Epithelial cell of proximal tubule (primary cell): ENCODE measurements at places on chromosomes 16 and 17. TPM values are rescaled to one million over a fixed set of nuclear protein-coding genes. Genes with fewer than 3 reads are reported as not detected.

DNA sequence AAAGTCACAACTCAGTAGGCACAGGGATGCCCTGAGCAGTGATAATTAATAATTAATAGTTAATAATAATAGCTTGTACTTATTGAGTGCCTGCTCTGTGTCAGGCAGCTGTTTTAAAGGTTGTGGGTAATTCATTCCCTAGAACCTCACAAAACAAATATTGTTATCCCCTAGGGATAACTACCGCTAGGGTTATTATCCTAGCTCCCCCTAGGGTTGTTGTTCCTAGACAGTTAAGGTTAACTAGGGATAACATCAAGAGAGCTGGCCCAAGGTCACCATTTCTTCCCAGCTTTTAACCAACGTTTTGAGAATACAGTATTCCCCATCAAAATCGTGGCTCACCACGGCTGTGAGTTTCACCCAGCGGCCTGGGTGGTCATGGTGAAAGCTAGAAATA, 180.1 kb downstream of the PRKCB start:
- no peak for DNase-seq

PIPOX gene
- 0.35 TPM in 1 of 2 replicates, not detected in the other for total RNA-seq

DNA sequence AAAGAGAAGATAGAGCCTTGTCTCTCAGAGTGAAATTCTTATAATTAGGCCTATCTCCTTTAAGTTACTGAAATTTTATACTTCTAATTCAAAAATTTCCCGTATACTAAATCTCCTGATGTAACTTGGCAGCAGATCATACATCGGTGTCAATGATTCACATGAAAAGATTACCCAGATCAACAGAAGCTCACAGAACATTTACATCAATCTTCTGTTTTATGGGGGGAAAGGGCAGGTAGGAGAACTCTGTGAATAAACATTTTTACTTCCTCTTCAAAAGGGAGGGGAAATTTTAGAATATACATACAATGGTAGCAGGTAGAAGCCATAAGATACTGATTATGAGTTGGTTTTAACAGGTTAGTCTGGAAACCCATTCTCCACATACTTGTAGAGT, 43.1 kb downstream of the PHLPP2 start:
- no peak for DNase-seq

CES4A gene
- total RNA-seq = 0.52 and 2.0 TPM in 2 replicates

GRCh38 chr16:55047903-55048497, 117.3 kb downstream of the IRX5 start:
- DNase-seq = no peak

DNA sequence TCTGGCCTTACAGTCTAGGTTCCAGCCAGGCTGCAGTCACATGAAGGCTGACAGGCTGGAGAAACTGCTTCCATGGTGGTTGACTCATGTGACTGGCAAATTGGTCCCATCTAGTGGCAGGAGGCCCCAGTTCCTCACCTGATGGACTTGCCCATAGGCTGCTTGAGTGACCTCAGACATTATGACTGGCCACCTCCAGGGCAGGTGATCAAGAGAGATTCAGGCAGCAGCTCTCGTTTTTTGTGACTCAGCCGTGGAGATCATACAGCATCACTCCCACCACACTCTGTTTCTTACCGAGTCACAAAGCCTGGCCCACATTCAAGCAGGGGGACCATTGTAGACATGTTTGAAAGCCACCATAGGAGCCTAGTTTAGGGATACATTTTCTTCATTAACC, 34.5 kb downstream of the SIAH1 start:
- DNase-seq = no peak

ABCA8 gene
- not detected in 2 replicates for total RNA-seq

GRCh38 chr17:51857052-51857597, 301.4 kb downstream of the CA10 start:
- no peak for DNase-seq

- no peak for DNase-seq
Measured at GRCh38 chr17:3555189-3555796, 2.3 kb downstream of the TRPV3 start.

- DNase-seq = no peak
Measured at GRCh38 chr17:18323007-18323406, 7.9 kb downstream of the SMCR8 start.

DNA sequence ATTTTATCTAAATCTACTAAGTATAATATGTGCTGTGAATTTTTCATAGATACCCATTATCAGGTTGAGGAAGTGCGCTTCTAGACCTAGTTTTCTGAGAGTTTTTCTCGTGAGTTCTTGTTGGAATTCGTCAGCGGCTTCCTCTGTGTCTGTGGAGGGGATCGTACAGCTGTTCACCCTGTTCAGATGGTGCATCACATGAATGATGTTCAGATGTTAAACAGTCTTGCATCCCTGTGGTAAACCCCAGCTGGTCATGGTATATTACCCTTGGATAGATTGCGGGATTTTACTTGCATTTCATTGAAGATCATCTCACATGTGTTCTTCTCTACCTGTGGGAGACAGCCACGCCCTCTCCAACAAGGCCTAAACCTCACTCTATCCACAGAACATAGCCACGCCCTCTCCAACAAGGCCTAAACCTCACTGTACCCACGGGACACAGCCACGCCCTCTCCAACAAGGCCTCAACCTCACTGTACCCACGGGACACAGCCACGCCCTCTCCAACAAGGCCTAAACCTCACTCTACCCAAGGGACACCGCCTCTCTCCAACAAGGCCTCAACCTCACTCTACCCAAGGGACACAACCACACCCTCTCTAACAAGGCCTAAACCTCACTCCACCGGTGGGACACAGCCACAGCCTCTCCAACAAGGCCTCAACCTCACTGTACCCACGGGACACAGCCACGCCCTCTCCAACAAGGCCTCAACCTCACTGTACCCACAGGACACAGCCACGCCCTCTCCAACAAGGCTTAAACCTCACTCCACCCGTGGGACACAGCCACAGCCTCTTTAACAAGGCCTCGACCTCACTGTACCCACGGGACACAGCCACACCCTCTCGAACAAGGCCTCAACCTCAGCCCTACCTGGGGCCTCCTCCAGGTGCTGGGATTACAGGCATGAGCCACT, 180.2 kb upstream of the CHMP6 start:
- DNase-seq = no peak

RHBDL1 gene
- 0.43 and 1.2 TPM in 2 replicates for total RNA-seq

DNA sequence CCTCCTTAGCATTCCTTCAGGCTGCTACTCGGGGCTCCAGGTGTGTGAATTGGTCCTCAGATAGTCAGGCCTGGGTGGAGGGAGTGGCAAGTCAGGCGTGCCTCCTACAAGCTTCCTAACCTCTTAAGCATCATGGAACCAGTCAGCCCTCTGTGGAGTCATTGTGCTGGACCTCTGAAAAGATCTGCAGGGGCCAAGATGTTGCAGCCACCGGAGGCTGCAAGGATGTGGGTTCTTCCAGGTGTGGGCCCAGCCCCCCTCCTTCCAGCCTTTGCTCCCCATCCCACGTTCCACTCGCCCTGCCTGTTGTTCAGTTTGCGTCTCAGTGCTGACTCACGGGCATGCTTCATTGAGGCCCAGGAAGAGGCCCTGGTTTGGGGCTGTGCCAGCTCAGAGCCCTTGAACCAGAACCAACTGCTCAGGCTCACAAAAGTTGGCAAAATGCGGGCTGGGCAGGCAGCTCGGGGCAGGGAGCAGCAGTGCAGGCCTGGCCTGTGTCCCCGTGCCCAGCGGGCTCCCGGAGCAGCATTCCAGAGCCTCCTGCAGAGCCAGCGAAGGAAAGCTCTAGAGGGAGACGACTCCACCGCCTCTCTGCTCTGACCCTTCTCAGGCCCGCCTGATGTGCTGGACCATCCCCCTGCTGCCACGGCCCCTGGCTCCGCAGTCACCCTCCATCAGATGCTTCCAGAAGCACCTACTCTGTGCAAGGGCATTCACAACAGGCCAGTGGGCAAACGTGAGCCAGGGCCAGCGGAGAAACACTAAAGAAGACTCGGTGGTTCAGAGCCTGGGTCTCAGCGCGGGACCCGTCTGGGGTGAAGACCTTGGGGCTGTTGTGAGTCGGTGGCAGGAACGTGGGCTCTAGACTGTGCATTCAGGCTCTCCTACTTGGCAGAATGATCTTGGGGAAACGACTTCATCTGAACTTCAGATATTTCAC, 7.5 kb downstream of the LDHD start:
- peak; percentile 87 for DNase-seq

GRCh38 chr17:1720856-1721386, 3.6 kb upstream of the WDR81 start:
- DNase-seq = no peak

CCL1 gene
- total RNA-seq = not detected in 2 replicates

POLG2 gene
- total RNA-seq = 4.3 and 14.9 TPM in 2 replicates

DNA sequence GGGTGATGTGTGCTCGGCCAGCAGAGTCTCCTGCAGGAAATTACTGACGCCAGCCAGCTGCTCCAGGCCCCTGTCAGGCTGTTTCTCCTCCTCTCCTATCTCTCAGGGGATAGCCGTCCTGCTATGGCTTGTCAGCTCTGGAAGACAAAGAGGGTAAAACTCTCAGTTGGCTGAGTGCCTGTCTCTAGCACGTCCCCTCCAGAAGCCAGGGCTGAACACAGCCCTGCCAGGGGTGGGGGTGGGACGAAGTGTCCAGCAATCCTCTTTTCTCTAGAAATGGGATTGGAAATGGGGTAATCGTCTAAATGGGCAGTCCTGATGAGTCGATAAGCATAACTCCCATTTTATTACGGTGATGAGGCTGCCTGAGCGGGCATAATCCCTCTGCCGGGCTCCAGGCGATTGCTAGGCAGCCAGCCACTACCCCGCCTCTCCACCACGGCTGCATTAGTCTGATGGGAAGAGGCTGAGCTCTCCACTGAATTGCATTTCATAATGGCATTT, 89.1 kb upstream of the GNAO1 start:
- DNase-seq = no peak

PRSS33 gene
- total RNA-seq = not detected in 2 replicates

DNA sequence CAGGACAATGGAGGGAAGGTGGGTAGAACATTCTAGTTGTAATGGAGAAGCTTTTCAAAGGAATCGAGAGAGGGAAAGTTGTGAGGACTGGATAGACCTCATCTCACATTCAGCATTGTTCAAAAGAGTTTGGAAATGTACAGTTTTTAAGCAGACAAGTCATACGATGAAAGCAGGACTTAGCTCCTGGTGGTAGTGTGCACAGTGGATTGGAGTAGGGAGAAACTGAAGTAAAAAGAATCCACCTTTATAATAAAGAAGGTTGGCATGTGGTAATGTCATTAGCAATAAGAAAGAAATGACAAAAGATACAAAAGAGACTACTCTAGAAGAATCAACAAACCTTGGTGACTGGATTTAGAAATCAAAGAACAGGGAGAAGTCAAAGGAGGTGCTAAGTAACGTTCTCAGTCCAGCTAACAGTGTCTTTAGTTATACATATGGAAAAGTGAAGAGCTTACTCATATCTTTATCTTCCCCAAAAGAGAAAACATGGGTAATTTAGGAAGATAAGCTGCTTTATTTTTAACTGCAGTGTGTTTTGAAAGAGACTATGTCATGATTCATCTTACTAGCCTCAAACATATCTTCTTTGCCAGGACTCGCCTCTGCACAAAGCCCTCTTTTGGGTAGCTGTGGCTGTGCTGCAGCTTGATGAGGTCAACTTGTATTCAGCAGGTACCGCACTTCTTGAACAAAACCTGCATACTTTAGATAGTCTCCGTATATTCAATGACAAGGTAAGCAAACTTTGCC, 18.7 kb upstream of the EVI2A start:
- no peak for DNase-seq

TNS4 gene
- 0.51 TPM in 1 of 2 replicates, not detected in the other for total RNA-seq

GRCh38 chr17:75774991-75775668, 9.5 kb upstream of the UNK start:
- DNase-seq = no peak

DNA sequence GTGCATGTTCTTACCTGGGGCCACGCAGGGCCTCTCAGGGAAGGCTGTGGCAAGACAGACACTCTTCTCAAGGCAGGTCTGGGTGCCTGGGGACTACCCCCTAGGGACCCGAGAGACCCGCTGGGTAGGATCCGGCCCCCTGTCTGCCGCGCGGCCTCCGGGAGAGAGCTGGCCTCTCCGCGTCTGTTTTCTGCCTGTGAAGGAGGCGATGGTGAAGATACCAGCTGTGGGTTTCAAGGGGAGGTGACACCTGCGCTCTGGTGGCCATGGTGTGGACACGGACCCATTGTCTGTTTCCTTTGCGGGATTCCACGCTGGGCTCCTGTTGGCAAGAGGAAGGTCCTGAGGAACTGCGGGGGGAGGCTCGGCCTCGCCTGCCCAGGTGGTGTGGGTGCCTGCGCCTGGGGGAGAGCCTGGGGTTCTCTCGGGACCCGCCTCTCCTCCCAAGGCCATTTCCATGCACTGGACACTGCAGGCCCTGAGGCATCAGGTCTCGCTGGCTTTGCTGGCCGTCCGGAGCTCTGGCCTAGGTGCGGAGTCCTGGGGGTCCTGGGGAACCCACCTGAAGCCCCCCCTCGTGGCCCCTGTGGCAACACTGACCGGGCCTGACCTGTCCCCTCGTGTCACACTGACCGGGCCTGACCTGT, 12.2 kb upstream of the METRNL start:
- DNase-seq = no peak

ATP2A1 gene
- 0.14 and 0.92 TPM in 2 replicates for total RNA-seq

LGALS9C gene
- not detected in 2 replicates for total RNA-seq

GRCh38 chr16:84742641-84743092, 42.9 kb downstream of the USP10 start:
- no peak for DNase-seq

GRCh38 chr17:75843577-75844529, at the start of gene UNC13D:
TSS of gene UNC13D (minus strand) at chr17:75844404. CDS start at chr17:75844337, 67 bp downstream.
- DNase-seq = no peak

RAMP2 gene
- 1.0 and 4.3 TPM in 2 replicates for total RNA-seq

DNA sequence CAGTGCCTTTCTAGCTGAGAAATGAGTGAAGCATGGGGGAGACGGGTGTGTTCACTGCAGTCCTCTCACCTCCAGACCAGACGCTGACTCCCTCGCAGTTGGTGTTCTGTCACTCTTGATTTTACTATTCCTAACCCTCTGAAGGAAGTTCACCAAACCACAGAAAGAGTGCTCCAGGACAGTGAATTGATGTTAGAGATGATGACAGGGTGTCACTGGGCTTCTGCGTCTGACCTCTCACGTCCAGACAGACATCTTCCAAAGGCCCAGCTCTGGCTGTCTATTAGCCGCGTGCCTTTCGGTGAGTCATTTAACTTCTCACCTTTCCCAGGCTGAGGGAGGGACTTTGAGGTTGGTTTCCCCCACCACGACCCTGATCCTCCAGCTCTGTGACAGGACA, 8.2 kb downstream of the CRAMP1 start:
- DNase-seq = no peak

DNA sequence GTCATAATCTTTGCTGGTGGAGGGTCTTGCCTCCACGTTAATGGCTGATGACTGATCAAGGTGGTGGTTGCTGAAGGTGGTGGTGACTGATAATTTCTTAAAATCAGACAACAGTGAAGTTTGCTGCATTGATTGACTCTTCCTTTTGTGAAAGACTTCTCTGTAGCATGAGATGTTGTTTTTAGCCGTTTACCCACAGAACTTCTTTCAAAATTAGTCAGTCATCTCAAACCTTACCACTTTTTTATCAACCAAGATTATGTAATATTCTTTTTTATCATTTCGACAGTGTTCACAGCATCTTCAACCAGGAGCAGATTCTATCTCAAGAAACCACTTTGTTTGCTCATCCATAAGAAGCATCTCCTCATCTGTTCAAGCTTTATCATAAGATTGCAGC, 5.9 kb downstream of the UQCRC2 start:
- no peak for DNase-seq

ASB16 gene
- total RNA-seq = not detected in 2 replicates

GRCh38 chr16:83040174-83040573, 413.4 kb downstream of the CDH13 start:
- no peak for DNase-seq
